Erythroblast (primary cell): ENCODE measurements at places on chromosomes 1 and 21.
A peak's percentile ranks its signal among the peaks of the same experiment; 100 is the strongest.

GRCh38 chr1:221994274-221994698 lies 252.4 kb upstream of the DUSP10 start:
- peak; percentile 11 for DNase-seq

DNA sequence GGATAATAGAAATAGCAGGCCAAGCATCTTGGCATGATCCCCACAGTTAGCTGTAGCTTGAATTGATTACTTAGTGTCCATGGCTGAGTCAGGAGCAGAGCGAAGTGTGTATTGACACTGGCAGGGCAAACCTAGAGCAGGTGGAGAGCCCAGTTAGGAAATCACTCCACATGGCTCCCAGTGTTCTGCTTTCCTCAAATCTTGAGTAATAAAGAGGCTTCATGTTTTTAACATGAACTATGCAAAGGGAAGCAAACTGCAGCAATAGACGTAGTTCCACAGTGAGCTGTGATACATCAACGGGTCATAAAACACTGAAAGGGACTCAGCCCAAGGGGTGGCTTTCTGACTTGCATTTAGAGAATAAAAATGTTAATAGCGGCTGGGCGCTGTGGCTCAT lies 28.9 kb downstream of the RHEX start:
- DNase-seq, result no peak

DNA sequence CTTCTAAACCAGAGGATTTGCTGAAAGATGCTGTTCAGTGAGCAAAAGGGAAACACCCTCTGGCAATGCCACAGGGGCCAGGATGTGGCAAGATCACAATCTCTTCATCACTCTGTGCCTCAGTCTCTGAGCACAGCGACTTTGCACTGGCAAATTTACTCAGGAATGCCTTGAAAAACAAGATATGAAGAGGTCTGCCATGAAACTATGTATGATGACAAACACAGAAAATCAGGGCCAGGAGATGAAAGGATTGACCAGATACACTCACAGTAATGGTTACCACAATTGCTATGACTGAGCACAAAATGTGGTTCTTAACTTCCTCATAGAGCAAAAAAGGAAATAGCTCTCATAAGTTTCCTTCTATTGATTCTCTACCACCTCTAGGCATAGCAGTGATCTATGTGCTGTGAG lies 5.8 kb downstream of the TTC13 start:
- DNase-seq, result peak; percentile 18

DNA sequence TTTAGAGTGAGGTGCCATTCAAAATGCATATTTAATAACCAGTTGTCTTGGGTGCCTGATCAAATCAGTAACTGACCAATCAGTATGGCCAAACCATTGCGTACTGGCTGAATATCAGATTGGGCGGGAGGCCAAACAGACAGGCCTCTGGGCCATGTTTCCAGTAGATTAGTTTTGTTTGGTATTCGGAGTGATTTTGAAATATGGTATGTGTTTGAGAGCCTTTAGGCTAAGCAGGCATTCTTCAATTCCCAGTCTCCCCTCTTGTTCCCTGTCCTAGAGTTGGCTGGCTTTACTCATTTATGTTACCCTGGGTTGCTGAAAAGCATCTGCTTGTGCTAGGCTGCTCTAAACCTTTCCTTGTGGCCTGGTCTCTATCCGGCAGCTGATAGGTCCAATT lies 80.1 kb downstream of the BACH1 start:
- peak; percentile 69 for DNase-seq

DNA sequence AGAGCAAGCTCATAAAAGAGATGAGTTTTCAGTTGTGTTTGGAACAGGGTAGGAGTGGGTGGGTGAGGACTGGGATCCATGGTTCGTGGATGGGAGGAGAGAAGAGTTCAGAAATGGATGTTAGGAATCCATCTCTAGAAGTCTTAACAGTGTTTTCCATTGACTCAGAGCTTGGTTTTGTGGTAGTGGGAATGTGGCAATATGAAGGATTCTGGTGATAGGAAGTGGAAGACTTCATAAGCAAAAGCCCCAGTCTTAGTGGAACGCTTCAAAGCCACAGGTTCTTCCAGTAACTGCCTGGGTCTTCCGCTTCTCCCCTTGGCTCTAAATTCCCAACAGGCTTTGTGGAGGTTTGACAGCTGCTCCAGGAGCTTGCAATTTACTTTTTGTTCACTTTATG lies 167.9 kb downstream of the KCNJ6 start:
- DNase-seq, result no peak

- DNase-seq, result no peak
Observed at GRCh38 chr1:40944326-40944725, 35.2 kb upstream of the CTPS1 start.

DNA sequence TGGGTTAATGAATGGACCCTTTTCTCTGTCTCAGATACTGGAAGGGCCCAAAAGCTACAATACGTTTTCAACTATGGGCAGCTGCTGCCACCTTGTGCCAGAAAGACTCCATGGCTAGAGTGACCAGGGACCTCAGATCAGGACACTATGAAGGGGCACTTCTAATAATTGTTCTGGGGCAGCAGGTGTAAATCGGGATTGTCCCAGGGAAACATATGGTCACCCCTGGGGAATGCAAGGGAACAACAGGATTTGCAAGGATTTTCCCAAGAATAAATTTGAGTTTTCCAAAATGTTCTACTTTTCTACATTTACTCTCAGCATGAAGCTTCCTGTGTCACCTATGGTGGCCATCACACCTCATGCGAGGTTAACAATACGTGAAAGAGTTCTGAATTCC lies 12.0 kb upstream of the FCAMR start:
- DNase-seq, result peak; percentile 66

- DNase-seq, result no peak
Observed at GRCh38 chr1:5720936-5721335, 271.3 kb downstream of the NPHP4 start.

DNA sequence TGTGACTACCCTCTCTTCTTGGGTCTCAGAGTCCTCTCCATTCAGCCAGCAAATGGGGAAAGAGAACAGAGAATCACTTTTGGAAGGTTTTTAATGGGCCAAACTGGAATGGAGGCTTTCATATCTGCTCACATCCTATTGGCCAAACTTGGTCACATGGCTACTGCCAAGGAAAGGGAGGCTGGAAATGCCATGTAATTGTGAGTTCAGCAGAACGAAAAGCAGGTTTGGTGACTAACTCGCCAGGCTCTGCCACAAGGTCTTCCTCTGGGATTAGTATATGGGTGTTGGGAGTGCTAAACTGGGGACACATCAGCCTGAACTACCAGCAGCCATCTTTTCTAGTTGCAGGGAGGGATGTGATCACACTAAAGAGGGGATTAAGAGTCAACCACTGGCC lies 19.2 kb downstream of the RD3 start:
- no peak for DNase-seq

DNA sequence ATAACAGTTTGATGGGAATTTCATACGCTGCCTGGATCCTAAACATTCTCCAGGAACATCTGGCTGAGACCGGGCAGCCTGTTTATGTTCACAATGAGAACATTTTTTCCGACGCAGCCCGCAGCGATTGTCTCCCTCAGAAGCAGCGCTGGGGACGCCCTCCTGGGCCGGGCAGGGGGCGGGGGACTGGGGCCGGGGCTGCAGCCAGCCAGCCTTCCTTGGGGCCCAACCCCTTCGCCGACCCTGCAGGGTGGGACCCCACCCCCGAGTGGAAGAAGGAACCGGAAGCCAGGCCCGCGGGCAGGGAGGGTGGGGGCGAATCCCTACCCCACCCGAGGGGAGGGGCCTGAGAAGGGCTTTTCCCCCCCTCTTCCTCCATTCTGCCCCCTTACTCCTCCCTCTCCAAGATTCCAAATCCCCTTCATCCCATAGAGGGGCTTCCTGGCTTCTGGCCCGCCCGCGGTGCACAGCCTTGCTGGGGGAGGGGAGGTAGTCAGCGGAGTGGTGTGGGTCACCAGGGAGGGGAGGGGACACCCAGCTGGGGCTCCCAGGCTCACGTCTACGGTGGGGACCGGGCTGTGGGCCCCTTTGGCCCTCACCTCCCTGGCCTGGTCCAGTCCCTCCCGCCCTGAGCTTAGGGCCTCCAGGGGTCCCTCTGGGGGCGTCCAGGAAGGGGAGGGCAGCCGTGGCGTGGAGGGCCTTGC lies 60.6 kb downstream of the WNT9A start:
- no peak for DNase-seq

DNA sequence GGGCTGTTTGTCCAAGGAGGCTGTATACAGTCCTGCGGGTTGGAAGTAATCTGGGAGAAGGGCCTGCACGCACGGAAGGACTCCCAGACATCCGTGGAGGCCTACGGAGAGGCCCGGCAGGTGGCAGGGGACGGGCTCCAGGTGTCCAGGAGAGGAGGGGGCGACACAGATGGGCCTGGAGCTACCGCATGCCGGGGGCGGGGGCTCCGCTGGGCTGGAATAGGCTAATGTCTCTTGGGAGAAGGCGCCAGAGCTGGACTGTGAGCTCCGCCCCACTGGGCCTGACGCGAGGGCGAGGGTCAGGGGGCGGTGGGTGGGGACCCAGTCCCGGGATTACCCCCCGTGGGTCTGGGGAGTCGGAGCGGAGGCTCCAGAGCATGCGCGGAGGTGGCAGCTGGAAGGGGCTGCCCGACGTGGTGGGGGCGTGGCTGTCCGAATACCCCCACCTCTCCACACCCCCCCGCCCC lies 659 bp downstream of the AGO1 start:
- DNase-seq, result peak; percentile 38

GRCh38 chr1:212470059-212470458 lies 37.3 kb downstream of the NENF start:
- DNase-seq, result no peak

DNA sequence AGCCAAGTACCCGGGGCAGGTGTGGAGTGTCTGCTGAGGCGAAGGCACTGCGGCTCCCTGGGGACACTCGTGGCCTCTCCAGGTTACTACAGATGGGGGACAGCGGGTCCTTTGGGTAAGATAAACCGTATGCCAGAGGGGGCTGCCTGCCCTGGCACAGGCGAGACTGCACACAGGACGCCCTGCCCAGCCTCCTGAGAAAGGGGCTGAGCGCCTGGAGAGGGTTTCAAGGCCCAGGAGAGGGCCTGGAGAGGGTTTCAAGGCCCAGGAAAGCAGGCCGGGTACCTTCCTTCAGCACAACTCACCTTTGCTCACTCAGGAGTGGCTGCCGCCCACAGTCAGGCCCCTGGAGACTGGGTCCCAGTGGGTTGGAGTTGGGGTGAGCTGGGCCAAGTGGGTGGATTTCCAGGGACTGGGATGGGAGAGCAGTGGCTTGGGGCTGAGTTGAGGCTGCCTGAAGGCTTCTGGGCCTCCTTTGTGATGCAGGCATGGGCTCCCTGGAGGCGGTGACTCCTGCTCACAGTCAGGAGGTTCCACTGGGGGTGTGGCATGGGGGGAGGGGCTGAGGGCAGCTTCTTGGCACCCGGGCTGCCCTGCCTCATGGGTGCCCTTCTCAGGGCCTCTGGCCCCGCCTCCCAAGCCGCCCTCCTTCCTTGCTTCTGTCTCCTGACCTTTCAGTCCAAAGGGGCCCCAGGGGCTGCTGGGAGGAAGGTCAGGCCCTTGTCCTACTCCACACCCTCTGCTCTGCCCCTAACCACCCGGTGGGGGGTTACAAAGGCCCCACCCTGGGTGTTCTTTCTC lies at the start of gene MMEL1:
Gene MMEL1, minus strand, starts transcription at position 456 of the 801 bp plus-strand sequence. CDS start 3,532 bp downstream, outside the sequence.
- DNase-seq, result no peak

DNA sequence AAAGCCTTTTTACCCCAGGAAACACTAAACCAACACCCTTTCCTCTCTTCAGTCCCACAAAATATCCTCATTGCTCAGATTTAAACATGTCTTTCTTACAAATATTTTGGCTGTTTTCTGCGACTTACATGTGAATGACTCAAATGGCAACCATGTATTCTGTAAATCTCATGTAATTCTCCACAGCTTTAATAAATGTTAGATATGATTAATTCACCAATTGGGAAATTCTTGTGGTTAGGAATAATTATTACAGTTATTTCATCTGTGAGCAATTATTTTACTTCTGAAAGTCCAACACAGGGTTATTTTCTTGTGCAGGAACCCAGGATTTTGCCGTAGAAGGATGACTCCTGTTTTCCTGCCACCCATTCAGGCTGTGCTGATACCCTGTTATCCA lies 431.5 kb downstream of the LMO4 start:
- no peak for DNase-seq

- no peak for DNase-seq
Observed at GRCh38 chr1:182095946-182096345, 34.4 kb upstream of the ZNF648 start.

GRCh38 chr1:64005801-64006200 lies 197.6 kb upstream of the UBE2U start:
- DNase-seq, result no peak

- DNase-seq, result no peak
Observed at GRCh38 chr1:156496211-156496761, 4.3 kb downstream of the MEF2D start.

DNA sequence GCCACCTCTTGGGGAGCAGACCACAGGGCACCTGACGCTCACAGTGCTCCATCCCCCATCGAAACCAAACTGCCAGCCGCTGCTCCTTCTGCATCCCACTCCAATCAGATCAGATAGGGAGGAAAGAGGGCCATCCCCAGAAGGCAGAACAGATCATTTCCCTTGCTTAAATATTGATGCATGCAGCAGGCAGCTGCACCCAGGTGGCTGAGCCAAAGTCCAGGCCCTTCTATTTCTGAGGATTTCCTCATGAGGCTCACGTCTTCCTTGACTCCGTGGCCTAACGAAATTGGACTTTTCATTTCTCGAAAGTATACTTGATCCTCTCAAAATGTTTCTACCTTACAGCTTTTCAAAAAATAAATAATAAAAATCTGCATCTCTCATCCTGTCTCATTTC lies 239.2 kb downstream of the ATG4C start:
- DNase-seq, result no peak

- no peak for DNase-seq
Observed at GRCh38 chr1:84722794-84723193, 32.5 kb upstream of the SSX2IP start.

GRCh38 chr1:213345621-213346020 lies 294.6 kb downstream of the RPS6KC1 start:
- no peak for DNase-seq

DNA sequence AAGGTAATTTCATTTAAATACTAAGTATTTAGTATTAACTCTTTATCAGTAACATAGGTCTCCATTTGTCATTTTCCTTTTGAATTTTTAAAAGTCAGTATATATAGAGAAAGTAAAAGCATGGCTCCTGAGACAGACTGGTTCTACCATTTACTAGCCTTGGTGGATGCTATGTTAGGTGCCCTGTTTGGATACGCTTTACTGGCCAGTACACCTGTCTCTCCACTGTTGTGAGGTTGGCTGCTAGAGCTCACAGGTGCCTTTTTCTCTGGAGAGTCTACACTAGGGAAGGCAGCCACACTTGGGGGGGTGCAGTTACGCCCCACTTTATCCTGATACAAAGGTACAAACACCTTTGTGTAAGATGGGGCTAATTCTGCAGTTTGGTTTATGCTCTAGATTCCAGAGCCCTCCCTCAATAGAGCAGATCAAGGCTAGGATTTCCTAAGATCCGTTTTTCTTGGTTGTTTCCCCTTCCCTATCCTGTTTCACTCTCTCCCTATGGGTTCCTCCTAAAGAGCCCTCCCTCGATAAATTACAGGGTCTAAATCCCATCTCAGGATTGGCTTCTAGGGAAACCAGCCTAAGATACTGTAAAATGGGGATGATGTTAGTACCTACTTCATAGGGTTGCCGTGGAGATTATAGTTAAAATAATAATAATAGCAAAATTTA lies 5.6 kb upstream of the GPSM2 start:
- no peak for DNase-seq

GRCh38 chr1:236144446-236145150 lies 2.3 kb downstream of the GPR137B start:
- DNase-seq, result no peak

GRCh38 chr21:16308269-16308668 lies 578.5 kb downstream of the USP25 start:
- DNase-seq, result no peak
